ENCODE measurements at places on chromosomes 6 and 20.
A peak's percentile ranks its signal among the peaks of the same experiment; 100 is the strongest.

DNA sequence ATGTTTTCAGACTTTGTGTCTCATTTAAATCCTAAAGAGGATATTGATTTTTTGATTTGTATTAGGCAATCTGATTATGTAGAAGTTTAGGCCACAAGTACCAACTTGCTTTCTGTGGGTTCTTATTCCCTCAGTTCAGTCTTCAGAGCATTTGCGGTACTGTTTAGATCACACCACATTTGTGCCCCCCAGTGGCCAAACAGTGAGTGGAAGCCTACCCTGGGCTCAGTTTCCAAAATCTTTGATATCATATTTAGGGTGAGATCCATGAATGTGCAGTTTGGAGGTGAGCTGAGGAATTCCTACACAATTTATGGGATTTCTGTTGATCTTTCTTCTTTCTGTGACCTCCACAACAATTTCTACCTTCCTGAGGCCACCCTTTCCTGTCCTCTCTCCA is 92.3 kb upstream of the FUT9 start:
- peak; percentile 31 for DNase-seq

- DNase-seq, result no peak
Observed at GRCh38 chr6:146913842-146914488, 290.3 kb upstream of the STXBP5 start.

DNA sequence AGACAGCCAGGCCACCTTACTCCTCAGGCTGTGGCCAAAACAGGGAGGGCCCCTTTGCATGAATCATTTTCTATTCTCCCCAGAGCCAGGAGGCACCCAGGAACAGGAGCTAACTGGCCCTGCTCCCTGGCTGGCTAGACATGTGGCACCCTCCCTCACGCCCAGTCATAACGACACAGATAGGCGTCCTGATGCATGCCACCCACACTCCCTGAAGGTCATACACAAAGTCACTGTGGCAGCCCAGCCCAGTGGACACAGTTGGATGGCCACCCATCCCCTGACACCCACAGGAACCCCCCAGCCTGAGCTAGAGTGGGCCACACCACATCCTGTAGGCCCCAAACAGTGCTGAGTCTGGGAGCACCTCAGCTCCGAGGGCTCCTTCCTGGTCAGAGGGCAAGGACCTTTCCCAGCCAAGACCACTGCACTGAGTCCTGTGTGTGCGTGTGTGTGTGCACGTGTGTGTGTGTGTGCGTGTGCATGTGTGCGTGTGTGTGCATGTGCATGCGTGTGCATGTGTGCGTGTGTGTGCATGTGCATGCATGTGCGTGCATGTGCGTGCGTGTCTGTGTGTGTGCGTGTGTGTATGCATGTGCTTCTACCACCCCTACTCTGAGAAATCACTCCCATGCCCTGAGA is 21.6 kb downstream of the TFEB start:
- DNase-seq, result no peak

GRCh38 chr6:40695750-40696415 is 108.7 kb upstream of the LRFN2 start:
- no peak for DNase-seq

GRCh38 chr6:155011809-155012291 is 16.7 kb downstream of the TIAM2 start:
- no peak for DNase-seq

- DNase-seq, result peak; percentile 90
Observed at GRCh38 chr6:99588618-99589289, 17.9 kb upstream of the PRDM13 start.

- no peak for DNase-seq
Observed at GRCh38 chr6:32912951-32913350, 27.9 kb downstream of the HLA-DMB start.

GRCh38 chr6:27140999-27141528 is 106.4 kb upstream of the PRSS16 start:
- DNase-seq, result no peak
